ENCODE measurements at places on chromosomes 12 and 14.
A peak's percentile ranks its signal among the peaks of the same experiment; 100 is the strongest.

DNA sequence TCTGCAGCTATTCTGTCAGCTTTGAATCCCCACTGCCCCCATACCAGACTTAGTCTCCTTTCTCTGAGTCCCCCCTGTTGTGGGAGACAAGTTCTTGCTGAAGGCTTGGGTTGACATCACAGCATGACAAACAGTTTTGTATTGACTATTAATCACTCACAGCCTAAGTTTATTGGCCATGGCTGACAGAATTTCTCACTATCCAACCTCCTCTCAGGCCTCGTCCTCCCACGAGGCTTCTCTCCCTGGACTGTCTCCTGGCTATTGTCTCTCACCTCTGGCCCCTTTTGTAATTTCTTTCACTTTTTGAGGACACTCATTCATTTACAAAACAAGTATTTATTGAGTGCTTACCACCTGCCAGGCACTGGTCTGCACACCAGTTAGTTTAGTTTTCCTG, 35.2 kb upstream of the DCD start:
- DNase-seq: no peak

GRCh38 chr14:59107819-59108218, 80.6 kb upstream of the DAAM1 start:
- no peak for DNase-seq

GRCh38 chr14:66081594-66082376, 404.4 kb upstream of the CCDC196 start:
- peak; percentile 52 for DNase-seq

GRCh38 chr12:113762882-113763816, 203.0 kb downstream of the RBM19 start:
- DNase-seq: no peak

DNA sequence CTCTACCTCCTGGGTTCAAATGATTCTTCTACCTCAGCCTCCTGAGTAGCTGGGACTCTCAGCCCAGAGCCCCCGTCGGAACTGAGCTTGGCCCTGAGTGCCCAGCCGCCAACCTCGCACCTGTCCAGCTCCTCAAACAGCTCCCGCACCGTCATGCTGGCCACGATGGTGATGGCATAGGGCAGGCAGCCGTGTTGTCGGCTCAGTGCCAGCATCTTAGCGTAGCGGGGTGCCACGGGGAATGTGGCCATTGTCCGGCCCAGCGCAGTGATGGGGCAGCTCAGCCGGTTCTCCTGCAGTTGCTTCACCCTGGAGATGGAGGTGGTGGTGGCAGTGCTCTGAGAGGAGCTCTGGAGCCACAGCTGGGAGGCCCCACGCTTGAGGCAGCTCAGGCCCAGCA, 32.4 kb downstream of the DHX37 start:
- no peak for DNase-seq

DNA sequence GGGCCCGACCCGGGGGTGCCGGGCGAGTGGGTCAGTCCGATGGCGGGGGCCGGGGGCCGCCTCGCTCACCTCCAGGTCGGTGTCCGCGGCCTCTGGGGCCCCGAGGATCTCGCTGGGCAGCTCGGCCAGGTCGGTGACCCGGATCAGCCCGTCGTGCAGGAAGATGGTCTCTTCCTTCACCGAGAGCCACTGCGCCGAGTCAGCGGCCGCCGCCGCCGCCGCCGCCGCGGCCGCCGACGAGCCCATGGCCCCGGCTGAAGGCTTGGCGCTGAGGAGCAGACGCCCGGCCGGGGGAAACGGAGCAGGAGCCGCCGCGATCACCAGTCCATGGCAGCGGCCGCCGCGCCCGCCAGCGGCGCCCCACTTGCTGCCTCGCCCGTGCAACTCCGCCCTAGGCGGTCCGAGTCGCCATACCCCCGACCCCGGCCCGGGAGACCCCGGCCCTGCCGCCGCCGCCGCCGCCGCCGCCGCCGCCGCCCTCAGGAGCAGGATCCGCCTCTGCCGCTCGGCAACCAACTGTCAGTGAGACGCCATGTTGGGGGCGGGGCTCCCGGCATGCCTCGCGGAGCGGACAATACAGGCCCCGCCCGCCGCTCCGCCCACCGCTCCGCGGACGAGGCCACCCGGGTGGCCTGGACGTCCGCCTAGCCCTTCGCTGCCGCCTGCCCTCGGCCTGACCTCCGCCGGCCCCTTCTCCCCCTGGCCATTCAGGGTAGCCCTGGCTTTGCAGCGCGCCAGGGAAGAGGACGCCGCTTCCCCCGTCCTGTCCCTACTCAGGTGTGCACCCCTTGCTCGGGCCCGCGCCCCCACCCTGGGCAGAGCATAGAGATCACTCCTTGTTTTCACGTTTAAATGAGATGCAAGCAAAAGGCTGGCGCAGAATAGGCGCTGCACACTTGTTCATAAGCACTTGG, at the start of gene HECTD4:
HECTD4 (minus strand) TSS at position 549 of the 914 bp plus-strand sequence; CDS start at position 246, 303 bp downstream.
- peak; percentile 77 for DNase-seq

DNA sequence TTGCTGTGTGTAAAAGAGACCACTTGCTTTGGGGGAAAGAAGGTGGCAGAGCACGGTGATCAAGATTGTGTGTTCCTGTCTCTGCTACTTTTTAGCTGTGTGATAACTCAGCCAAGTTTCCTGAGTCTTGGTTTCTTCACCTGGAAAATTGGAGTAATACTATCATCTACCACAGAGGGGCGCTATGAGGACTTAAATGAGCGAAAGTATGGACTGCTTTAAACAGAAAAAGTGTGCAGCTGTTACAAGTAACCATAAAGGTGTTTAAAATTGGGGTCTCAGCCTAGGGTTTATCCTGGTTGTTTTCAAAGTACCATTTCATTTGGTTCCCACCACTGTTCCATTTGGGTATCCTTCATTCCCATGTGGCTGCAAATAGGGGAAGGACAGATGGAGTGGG, 65.9 kb upstream of the WSCD2 start:
- peak; percentile 2 for DNase-seq

GRCh38 chr14:52190337-52190931, 77.1 kb upstream of the PTGDR start:
- no peak for DNase-seq

Data from AG10803 (cell line).